ENCODE measurements at places on chromosomes 11 and 22.

GRCh38 chr11:45646275-45646927 lies 19.0 kb downstream of the CHST1 start:
- no peak for DNase-seq

DNA sequence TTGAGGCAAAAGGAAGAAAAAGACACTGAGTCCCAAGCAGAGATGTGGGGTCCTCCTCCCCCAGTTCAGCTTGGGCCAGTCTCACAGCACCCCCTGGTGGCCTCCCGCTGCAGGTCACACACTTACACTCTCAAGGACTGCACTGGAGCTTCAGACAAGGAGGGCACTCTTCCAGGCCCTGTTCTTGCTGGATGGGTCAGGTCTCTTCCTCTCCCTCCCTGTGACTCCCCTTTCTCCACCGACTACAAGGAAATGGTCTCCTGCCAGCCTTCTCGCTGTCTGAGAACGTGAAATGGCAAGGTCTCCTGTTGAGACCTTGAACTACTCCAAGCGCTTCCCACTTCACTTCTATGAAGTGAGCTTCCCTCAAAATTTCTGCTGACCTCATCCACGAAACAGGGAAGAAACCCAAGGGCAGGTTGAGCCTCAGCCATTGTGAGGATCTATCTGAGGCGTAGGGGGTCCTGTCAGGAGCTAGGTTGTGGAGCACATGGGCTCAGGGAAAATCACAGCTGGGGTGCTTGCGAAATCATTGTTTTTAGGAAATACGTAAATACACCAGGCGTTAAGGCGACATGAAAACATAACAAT lies 11.2 kb upstream of the IGLL1 start:
- peak; percentile 26 for DNase-seq

DNA sequence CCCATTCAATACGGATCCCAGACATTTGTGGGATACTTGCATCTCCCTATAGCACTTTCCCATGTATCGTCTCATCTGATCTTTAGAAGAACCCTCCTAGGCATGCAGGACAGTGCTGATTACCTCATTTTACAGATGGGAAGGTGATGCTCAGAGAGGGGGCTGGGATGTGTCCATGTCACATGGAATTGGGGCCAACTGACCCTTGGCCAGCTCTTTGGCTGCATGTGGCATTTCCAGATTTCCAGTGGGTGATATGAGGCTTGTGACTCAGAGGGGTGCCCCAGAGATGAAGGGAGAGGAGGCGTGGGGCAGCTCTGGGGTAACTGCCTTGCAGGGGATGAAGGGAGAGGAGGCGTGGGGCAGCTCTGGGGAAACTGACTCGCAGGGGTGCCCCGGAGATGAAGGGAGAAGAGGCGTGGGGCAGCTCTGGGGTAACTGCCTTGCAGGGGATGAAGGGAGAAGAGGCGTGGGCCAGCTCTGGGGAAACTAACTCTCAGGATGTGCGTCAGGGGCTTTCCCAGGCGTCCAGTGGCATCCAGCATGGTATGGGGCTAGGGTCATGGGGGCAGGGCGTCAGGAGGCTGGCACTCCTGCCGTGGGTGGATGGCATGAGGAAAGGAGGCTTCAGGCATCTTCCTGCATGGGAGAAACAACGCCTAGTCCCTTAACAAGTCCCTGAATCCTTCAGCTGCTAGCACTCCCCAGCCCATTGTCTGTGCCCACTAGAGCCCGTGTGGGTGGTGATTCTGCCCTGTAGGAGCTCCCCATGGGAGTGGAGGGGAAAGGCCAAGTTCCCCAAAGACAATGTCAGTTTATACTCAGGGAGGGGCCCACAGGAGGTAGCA lies 11.9 kb upstream of the CERK start:
- DNase-seq = no peak

DNA sequence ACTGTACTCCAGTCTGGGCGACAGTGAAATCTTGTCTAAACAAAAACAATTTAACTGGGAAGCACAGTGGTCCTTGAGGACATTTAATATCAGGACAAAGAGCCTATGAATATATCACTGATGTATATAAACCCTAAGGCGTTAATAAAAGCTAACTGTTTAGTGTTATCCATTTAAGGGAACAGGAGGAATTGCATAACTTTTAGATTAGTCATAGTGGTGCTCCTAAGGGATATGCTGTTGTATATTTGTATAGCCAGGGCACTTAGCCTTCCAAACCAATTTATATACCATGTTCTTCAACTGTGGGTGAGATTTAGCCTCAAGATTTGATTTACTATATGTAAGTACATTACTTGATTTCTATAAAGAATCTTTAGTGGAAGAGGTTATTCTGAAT lies 3.0 kb upstream of the CHEK1 start:
- no peak for DNase-seq

DNA sequence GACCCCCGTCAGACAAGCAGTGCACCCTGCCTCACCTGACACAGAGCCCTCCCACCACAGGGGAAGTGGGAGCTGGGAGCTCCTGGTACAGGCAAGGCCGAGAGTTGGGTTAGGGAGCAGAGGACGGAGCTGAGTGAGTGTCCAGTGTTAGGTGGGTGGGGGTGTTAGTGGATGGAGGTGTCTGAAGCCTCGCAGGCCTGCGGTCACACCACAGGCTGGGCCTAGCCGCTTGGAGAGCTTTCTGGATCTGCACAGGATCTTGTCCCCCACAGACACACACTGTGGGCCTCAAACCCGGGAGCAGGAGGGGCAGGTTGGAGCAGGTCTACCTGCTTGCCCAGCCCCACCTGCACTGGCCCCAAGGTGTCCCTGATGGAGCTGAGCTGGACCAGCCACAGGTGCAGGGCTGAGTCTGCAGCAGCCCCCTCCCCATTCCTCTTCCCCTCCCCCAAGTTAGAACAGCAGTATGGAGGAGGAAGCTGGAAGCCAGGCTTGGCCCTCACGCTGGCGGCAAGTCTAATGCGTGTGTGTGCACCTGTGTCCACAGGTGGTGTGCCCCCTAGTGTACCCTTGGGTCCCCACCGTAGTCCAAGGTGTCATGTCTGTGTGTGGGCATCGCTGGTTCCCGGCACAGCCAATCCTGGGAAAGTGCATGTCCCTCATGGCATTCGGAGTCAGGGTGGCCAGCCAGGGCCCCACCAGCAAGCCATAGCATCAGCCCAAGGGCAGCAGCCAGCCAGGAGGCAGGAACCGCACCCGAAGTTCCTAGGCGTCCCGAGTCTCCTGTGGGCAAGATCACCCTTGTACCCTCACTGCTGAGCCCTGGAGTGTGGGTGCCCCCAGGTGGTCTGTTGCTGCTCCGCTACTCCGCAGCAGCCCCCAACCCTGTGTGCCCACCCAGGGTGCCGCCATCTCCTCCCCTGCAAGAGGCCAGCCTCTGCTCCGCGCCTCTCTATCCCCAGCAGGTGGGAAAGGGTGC lies 2.0 kb upstream of the GATD1 start:
- no peak for DNase-seq

GRCh38 chr11:47768101-47768612 lies 1.0 kb upstream of the FNBP4 start:
- no peak for DNase-seq

- DNase-seq = no peak
Measured at GRCh38 chr22:22687638-22688500, 43.5 kb downstream of the GGTLC2 start.

DNA sequence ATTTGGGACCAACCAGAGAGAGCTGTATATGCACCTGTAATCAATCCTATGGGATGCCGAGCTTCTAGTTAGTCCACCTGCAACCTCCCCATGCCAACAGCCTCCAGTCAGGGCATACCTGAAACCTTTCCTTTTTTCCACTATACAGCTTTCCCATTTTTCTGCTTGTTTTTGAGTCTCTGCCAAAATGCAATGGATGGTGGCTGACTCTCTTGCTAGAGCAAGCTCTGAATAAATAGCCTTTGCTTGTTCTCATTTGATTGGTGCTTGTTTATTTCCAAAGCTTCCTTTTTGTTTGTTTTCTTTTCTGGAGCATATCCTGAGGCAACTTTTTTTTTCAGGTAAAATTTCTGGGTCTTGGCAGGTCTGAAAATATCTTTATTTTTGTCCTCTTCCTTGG lies 58.0 kb upstream of the PLET1 start:
- no peak for DNase-seq

- DNase-seq = no peak
Measured at GRCh38 chr11:62546244-62546928, at the start of gene AHNAK. Gene AHNAK, minus strand, starts transcription at chr11:62546806. Its CDS starts 10,708 bp downstream, at chr11:62536098.

DNA sequence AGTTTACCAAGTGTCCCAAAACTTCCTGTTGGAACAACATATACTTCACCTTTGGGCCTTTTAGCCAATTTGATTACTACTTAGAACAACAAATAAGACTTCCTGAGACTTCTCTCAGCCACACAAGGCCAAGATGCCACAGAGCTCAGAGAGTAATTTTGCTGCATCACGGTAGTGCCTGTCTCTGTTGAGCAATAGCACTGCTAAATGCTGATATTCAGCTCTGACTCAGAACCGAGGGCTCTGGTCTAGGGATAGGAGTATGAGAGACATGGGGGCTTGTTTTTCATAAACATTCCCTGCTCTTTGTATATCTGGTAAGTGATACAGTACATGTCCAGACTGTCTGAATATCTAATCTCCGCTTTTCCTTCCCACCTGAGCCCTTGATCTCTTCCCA lies 260.4 kb upstream of the ARHGAP20 start:
- no peak for DNase-seq

- no peak for DNase-seq
Measured at GRCh38 chr11:122632181-122632824, 23.2 kb upstream of the UBASH3B start.

DNA sequence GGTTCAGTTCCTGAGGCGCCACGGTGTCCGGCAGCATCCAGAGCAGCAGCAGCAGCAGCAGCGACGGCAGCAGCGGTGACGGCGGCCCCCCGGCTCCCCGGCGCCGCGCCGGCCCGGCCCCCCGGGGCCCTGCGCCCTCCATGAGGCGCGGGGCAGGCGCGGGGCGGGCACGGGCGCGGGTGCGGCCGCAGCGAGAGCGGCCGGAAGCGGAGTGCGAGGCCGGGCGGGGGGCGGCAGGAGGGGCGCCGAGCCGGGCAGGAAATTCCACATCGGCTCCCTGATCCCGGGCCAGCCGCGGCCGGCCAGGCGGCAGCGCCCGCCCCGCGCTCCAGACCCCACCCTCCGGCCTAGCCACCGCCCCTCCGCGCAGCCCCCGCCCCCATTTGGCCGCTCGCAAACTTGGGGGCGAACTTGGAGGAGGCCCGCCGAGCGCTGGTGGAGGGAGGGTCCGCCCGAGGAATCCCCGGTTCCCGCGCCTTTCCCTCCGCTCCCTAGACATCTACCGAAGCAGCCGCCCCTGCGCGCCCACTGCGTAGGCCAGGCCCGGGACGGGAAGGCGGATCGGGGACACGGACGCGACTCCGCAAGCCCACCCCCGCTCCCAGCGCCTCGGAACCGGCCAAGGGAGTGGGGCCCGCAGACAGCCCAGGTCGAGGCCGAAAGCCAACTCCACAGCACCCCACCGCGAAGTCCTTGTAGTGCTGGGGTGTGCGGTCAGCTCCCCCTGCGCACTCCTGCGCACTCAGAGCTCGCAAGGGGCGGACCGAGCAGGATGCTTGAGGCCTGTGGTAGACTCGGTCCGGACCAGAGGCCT lies at the start of gene SCARF2:
Gene SCARF2 (minus strand): TSS at position 213 of the 814 bp plus-strand sequence. CDS start 71 bp downstream, at position 142.
- DNase-seq = no peak

DNA sequence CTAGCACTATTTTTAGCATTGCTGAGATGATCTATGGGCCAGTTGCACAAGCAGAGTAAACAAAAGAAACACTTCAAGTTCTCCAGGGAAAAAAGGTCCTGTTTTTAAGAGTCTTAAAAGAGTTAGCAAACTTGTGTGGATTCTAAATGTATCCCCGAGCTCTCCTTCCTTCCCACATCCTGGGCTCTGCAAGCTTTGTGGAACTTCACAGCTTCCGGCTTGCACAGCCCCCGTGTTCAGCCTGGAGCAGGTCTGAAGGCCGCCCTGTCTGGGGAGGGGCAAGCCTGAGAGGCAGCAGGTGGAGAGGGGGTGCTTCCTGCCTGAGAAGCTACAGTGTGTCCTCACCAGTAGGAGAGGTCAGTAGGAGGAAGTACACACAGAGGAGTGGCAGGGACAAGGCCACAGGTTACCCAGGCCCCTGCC lies 35.1 kb upstream of the SUSD2 start:
- DNase-seq = no peak

GRCh38 chr22:48310740-48311139 lies 1516.9 kb downstream of the BRD1 start:
- DNase-seq = no peak

DNA sequence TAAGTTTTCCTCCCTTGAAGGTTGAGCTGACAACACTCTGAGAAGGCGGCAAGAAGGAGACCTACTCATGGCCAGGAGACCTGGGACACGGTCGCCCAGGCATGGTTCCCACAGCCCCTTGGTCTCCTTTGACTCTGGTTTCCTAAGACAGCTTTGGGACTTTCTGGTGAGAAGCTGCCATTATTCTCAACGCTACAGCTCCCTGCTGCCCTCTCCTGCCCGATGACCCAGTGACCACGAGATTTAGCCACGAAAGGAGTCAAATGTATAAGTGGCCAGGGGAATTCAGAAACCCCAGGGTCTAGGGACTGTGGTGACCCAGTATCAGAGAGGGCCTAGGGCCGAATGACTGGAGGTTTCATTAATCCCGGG lies 699 bp upstream of the SDF2L1 start:
- DNase-seq = no peak

DNA sequence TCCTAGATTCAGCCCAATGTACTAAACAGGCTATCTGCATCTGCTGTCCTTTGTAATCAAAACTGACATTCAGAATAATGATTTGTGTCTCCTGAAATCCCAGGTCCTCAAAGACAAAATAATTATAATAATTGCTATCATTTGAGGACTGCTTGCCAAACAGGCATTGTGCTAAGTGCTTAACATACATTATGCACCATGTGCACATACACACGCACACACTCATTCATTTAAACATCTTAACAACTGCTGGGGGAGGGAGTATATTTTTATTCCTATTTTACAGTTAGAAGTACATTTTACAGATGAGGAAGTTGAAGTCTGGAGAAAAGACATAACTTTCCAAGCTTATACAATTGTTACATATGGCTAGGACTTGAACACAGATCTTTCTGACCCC lies 308.0 kb upstream of the ZC3H12C start:
- no peak for DNase-seq

Data from stimulated activated CD8-positive, alpha-beta memory T cell treated with anti-CD3 and anti-CD28 coated beads, Interleukin-15, amount 100 ng/mL, for 24 hours (primary cell).